ENCODE measurements at places on chromosomes 2 and 18.

- peak; percentile 14 for DNase-seq
These were observed 100.9 kb downstream of the DPP10 start for GRCh38 chr2:114543236-114543766.

DNA sequence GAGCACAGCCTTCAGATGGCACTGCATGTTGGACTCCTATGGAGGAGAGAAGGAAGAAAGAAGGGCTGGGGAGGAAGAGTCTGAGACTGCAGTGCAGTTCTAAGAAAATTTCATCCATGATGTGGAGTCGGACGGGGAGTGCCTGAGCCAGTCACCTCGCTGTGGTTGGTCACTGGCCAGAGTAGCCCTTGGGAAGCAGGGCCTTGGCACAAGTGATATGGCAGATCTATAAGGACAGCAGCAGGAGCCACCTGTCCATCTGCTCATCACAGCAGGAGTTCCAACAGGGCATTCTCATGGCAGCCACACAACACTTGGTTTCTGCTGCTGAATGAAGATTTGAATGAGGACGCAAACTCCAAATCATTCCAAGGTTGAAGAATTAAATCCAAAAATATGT is 314.8 kb downstream of the CYP26B1 start:
- no peak for DNase-seq

DNA sequence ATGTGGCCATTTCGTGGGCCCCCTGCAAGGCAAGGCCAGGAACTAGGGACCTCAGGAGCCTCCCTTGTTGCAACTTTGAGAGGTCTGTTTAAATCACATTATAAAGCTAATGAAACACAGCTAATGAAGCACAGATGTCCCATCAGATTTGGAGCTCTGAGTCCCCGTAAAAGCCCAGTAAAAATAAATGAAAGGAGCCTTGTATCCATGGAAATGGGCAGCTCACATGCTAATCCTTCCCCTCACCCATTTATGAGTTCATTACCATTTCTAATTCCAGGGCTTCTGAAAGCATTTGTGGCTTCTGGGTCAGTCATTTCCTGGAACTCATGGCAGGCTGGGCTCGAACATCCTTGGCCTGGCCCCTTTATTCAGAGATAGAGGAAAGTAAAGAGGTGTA is 274.8 kb downstream of the SS18 start:
- peak; percentile 43 for DNase-seq

GRCh38 chr18:25335676-25336075 is 16.3 kb downstream of the ZNF521 start:
- DNase-seq = no peak

- no peak for DNase-seq
These were observed 99.3 kb upstream of the STON1 start for GRCh38 chr2:48430528-48431094.

GRCh38 chr18:78145096-78145495 is 834.5 kb upstream of the SALL3 start:
- no peak for DNase-seq

DNA sequence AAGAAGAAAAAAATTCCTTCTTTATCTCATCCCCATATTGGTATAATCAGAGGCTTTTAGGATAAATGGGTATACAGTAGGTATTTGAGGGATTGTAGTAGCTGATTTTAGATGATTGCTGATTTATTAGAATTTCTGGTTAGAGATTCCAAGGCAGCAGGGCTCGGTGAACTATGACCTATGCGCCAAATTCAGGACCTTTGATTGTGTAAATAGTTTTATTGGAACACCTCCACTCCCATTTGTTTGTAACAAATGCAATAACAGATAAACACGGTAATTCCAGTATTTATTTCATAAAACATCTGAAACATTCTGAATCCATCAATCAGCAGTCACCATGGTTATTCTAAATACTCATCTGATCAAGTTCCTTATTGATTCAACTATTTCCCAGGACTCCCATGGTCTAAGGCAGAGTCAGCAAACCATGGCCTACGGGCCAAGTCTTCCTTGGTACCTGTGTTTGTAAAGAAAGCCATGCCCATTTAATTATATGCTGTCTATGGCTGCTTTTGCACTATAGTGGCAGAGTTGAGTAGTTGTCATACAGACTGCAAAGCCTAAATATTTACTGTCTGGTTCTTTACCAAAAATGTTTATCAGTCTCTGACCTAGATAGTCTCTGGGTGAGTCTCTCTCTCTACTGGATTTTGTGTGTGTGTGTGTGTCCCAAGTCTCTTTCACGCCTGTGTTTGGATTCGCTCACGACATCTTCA is 4.3 kb downstream of the MGAT5 start:
- DNase-seq = no peak

GRCh38 chr18:12317664-12318333 is 9.8 kb downstream of the TUBB6 start:
- DNase-seq = peak; percentile 59

- no peak for DNase-seq
These were observed 2.0 kb downstream of the CDC42EP3 start for GRCh38 chr2:37669446-37669845.

GRCh38 chr2:132815516-132815915 is 145.5 kb upstream of the LYPD1 start:
- DNase-seq = peak; percentile 74

DNA sequence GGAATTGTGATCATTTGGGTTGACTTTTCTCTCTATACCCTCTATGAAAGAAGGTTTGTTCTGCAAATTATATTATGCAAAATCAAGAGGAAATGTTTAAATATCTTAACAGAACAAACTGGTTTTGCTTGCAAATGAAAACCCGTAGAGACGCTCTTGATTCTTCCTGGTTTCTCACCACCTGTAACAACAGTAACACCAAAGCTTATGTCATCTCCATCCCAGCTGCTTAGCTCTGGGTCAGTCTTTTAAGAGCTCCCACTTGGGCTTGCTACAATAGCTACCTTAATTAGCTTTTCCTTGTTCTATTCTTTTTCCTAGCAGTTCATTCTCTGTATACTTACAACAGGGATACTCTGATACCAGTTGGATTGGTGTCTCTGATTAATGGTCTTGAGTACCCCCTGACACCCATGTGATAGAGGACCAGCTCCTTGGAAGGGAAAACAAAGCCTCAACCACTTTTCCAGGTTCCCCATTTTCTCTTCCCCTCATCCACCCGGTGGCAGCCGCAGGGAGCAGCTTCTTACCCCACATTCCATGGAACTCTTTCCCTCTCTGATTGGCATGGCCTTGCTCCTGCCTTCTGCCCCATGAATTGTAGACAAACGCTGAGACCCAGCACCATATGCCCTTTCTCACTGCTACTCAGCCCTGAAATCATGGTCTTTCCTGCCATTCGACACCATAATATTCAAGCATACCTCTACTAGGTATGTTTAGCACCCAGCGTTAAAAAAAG is 27.7 kb downstream of the TMEM182 start:
- no peak for DNase-seq

DNA sequence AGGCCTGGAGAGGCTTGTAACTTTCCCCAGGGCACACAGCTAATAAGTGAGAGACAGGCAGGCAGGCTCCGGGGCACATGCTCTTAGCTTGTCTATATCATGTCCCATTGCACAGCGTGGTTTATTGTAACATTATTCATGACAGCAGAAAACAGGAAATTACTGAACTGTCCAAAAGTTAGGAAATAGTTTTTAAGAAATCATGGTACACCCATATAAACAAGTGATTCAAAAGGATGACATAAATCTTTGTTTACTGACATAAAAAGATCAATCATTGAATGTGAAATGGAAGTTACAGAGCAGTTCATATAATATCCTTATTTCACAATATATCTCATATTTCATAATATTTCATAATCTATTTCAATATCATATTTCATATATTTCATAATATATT is 34.3 kb upstream of the TXNDC2 start:
- DNase-seq = no peak

- DNase-seq = no peak
These were observed 113.1 kb upstream of the OSR1 start for GRCh38 chr2:19471491-19471890.

- DNase-seq = no peak
These were observed 69.2 kb downstream of the DGKD start for GRCh38 chr2:233423552-233423860.

DNA sequence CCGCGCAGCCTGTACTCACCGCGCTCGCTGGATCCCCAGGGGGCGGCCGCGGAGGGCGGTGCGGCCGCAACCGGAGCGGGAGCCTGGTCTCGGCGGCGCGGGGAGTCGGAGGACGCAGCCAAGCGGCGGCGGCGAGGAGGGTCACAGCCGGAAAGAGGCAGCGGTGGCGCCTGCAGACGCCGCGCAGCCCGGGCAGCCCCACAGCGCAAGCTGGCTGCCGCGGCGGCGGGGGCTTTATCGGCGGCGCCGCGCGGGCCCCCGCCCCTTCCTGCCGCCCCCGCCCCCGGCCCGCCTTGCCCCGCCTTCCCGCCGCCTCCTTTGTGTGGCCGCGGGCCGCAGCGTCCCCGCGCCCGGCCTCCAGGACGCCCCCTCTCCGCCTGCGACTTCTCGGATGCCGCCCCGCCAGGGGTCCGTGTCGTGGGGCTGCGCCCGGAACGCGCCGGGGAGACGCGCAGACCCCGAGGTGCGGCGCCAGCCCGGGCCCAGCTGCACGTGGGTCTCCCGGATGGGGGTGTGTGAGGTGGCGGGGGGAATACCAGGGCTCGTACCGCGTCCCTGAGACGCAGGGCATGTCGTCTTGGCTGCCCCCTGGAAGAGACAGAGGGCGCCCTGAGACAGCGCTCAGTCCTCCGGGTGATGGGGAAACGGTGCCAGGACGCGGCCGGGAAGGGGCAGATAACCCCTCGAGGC is at the start of gene SERPINE2:
TSS of gene SERPINE2 (minus strand) at position 207 of the 690 bp plus-strand sequence. CDS start 37,386 bp downstream, outside the sequence.
- DNase-seq = peak; percentile 96

DNA sequence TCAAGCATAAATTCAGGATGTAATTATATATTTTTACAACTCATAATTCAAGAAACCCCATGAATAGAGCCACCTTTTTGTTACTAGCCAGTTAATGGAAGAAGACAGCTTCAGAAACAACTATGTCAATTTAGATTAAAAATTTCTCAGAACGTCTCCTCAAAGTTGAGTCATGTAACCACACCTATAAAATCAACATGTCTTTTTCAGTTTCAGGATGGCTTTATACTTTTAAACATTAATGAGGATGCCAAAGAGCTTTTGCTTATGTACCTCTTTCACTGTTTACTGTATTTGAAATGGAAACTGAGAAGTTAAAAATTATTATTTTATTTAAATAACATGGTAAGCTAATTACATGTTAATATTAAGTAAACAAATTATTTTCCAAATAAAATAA is 280.1 kb downstream of the PTH2R start:
- no peak for DNase-seq

- no peak for DNase-seq
These were observed 504.7 kb downstream of the KCNJ3 start for GRCh38 chr2:155203178-155203577.

GRCh38 chr18:49949951-49950395 is 136.6 kb upstream of the ACAA2 start:
- DNase-seq = no peak

- DNase-seq = no peak
These were observed 446.2 kb downstream of the PIK3C3 start for GRCh38 chr18:42401131-42401673.

GRCh38 chr2:28602751-28603639 is 107.1 kb downstream of the PLB1 start:
- DNase-seq = no peak

DNA sequence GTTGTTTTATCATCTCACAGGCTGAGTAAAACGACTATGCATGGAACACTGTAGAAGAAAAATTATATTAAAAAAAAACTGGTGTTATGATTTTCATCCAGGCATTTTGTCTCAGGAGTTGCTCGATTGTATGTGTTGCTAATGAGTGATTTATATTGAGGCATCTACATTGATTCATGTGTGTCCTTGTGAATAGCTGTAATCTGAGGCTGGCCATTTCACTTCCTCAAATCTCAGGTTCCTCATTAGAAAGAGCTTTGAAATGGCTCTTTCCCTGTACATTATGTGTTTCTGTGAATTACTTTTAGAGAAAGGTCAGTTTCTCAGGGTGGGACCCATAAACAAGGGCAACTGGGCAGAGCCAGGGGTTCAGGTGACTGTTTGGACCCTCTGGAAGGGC is 2.3 kb downstream of the IL18R1 start:
- no peak for DNase-seq

GRCh38 chr2:217398860-217399259 is 539.0 kb upstream of the TNP1 start:
- DNase-seq = no peak

DNA sequence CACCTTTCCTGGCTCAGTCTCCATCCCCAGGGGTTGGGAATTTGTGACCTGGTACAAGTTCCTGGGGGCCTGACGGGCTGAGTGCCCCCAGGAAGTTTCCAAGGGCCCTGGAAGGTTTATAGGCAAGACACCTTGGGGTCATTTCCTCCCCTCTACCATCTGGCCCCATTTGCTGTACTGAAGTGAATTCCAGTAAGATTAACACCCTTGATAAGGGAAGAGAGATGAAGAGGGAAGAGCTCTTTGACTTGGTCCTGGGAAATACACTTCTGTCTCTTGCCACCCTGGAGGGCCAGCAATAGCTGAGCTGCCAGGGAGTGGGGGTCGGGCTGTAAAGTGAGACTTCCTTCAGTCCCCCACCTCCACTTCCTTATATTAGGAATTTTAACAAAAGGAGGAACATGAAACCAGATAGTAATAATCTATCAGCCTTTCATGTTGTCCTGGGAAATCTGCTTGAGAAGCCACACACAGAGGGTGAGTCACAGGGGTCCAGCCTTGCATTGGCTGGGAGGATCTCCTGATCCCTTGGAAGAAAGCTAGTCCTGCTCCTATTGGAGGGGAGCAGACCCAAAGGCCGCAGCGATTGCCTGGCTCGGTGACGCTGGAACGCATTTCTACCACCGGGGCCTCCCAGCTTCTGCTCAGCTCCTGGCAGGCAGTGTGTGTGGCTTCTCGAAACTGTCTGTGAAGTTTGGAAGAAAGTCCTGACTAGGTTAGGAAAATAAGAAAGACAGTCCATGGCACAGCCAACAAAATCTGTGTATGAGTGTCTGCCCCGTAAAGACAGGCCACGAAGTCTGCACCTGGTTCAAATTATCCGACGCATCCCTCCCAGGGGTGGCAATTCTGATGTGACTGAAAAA is 87.3 kb downstream of the ACAA2 start:
- peak; percentile 94 for DNase-seq

DNA sequence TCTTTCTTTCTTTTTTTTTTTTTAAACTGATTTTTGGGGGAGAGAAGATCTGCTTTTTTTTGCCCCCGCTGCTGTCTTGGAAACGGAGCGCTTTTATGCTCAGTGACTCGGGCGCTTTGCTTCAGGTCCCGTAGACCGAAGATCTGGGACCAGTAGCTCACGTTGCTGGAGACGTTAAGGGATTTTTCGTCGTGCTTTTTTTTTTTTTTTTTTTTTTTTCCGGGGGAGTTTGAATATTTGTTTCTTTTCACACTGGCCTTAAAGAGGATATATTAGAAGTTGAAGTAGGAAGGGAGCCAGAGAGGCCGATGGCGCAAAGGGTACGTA is 587 bp downstream of the MEIS1 start:
- no peak for DNase-seq

DNA sequence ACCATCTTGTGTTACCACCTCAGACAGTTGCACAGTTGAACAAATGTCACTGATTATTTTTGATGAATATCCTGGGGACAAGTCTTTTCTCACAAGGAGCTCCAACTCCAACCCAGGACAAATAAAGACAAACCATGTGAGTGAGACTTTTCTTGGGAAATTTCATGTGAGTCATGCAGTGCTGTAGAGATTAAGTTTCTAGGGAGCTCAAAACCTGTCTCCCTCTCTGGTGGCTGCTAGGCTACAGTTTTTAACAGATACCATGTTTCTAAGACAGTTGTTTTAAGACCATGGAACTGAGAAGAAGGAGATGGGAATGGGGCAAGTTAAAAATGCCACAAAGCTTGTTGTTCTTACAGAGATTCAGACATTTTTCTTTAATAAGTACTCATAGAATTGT is 255.5 kb downstream of the RIT2 start:
- no peak for DNase-seq
